ENCODE measurements at places on chromosomes 13 and 19.

- DNase-seq, result no peak
These were observed 76.1 kb downstream of the KL start for GRCh38 chr13:33092073-33092987.

GRCh38 chr19:3413796-3414327 lies 47.5 kb downstream of the NFIC start:
- DNase-seq, result no peak

GRCh38 chr13:52109116-52109670 lies 19.7 kb downstream of the NEK5 start:
- no peak for DNase-seq

DNA sequence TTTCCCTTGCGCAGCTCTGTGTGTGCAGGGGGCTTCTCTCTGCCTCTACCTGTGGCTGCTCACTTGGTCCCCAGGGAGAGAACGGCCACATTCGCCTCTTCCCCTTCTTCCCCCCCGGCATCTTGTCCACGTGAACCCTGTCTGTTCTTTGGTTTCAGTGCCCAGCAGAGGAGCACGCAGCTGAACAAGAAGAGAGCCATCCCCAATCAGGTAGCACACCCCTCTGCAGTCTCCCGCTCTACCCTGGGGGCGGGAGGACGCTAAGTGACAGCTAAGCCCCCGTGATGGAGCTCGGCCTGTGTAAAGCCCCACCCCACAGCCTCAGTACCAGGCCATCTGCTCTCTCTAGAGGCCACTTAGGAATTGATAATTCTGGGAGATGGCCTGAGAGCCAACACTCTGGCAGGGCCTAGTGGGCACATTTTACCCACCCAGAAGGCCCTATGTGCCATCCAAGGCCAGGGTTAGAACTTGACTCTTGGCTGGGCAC lies 30.2 kb downstream of the TMED1 start:
- DNase-seq, result no peak

- no peak for DNase-seq
These were observed 11.8 kb upstream of the LILRA2 start for GRCh38 chr19:54561840-54562239.

GRCh38 chr19:55418185-55418584 lies 10.6 kb upstream of the UBE2S start:
- DNase-seq, result peak; percentile 85

DNA sequence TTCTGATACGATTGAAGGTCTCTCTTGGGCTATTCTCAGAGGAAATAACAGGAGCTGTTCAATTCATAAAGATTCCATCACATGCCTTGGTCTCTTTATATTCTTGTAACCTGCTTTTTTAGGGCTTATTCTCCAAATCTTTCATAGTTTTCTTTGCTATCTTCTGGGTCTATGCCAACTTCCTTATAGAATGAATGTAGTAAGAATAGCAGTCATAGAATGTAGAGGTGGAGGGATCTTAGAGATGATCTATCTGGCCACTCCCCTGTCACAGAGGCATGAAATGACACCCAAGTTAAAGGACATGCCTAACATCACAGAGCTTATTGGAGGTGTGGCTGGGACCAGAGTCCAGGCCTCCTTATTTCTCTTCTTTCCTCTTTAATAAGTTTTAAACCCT lies 13.2 kb downstream of the LCP1 start:
- DNase-seq, result no peak

DNA sequence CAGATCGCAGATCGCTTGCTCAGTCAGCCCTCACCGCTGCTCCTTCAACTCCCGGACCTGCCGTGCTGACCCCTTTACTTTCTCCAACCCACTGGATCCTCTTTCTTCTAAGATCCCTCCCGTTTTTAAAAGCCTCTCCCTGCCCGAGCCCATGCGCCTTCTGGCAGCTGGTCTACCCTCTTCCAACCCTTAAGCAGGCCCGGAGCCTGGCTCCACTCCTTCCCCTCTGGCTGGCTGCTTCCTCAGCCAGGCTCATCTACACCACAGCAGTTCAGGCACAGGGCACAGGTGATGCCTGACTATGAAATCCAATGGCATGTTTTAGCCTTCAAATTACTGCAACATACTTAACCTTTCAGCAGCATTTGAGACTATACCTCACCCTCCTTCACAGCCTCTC lies 63.8 kb upstream of the PABPC3 start:
- DNase-seq, result no peak

All from iris pigment epithelial cell (primary cell).